SIG-M5 (cell line): ENCODE measurements at places on chromosomes 16 and 17.

DNA sequence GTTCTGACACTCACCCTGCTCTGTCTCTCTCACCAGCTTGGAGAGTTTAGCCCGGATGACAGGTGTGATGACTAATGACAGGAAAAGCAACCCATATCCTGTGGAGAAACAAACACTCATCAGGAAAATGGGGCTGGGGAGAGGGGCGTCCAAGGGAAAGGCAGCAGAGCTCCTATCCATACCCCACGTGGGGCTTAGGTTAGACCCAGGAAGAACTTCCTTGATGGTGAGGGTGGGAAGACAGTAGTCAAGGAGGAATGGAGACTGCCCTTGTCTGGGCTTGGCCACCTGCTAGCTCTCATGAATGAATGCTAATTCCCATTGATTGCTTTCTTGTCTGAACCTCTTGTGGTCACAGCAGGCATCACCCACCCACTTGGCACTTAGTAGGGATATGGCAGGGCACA is 3.8 kb downstream of the SLC46A1 start:
- DNase-seq, result no peak

DNA sequence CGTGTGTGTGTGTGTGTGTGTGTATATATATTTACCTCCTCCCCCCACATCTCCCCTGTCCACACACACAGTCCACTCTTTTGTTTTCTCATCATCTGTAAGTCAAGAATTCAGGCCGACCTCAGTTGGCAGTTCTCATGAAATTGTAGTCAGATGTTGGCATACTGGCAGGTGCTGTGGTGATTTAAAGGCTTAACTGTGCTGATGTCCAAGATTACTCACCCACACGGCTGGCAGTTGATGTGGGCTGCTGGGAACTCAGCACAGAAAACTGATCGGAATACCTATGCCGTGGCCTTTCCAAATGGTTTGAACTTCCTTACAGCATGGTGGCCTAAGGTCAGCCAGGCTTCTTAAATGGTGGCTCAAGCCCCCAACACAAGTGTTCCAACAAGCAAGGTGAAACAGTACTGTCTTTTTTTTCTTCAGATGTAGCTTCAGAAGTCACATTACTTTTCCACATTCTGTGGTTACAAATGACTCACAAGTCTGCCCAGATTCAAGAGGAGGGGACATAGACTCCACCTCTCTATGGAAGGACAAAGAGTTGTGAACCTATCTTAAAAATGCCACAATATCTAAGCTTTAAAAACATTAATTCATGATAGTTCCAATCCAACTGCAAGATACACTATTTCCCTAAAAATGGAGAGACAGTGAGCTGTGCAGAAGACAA is 198.5 kb upstream of the HS3ST4 start:
- no peak for DNase-seq

DNA sequence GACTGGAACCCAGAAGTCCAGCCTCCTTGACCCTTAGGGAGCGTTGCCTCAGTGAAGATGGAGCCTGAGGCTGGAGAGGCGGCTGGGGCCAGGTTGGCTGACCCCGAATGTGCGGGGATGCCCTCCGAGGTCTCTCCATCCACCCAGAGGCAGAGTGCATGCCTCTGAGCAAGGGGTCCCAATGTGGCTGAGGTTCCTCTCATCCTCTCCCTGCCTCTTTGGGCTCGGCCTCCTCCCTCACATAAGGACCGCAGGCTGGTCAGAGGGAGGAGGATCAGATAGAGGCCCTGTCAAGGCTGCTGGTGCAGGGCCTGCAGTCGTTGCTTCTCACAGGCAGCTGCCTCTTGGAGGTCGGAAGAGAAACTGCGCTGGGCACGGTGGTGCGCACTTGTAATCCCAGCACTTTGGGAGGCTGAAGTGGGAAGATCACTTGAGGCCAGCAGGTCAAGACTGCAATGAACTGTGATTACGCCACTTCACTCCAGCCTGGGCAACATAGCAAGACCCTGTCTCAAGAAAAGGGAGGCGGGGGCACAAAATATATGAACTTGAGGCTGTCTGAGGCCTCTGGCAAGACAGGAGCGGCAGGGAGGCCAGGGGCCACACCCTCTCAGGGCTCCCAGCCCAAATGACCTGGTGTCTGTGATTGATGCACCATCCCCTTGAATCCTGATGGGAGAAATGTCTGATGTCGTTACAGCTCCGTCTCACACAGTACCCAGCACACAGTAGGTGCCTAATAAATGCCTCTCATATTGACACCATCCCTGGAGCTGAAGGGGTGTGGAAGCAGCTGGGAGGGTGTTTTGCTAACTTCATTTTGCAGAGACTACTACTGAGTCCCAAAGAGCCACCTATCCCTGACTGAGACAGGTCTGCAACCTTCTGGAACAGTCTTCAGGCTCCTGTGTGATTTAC is 220.1 kb upstream of the GSE1 start:
- no peak for DNase-seq

DNA sequence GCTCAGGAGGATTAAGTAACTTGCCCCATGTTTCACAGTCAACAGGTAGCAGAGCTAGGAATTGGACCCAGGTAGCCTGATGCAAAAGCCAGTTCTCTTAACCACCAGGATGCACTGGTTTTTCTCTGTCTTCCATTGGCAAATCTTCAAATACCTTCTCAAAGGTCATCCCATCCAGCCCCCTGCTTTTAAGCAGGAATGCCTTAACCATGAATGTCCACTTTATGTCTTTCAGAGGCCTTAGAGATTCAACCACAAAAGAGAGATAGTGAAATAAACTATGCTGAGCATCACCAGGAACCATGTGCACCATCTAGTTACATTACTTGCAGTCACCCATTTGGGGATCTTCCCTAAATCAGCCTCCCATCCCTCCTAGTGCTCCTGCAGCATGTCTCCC is 94.3 kb downstream of the C17orf67 start:
- DNase-seq, result no peak

- no peak for DNase-seq
Measured at GRCh38 chr17:71505200-71505599, 615.6 kb upstream of the SOX9 start.

GRCh38 chr16:50884066-50884860 is 142.4 kb downstream of the CYLD start:
- DNase-seq, result no peak

DNA sequence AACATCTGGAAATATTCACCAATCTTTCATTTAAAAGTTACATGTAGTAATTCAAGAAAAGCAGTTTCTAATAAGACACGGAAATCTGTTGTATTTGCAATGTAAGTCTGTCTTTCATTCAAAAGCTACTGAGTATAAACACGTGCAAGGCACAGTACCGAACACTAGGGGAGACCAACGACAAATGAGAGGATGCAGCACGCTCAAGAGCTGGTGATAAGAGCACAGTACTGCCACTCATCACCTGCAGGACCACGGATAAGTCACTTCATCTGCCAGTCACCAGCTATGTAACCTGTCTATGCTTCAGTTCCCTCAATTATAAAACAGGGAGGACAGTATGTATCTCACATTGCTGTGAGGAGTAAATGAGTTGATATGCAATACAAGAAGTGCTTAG is 67.1 kb downstream of the CLEC18A start:
- DNase-seq, result no peak

- no peak for DNase-seq
Measured at GRCh38 chr16:73251608-73252007, 203.7 kb upstream of the ZFHX3 start.

DNA sequence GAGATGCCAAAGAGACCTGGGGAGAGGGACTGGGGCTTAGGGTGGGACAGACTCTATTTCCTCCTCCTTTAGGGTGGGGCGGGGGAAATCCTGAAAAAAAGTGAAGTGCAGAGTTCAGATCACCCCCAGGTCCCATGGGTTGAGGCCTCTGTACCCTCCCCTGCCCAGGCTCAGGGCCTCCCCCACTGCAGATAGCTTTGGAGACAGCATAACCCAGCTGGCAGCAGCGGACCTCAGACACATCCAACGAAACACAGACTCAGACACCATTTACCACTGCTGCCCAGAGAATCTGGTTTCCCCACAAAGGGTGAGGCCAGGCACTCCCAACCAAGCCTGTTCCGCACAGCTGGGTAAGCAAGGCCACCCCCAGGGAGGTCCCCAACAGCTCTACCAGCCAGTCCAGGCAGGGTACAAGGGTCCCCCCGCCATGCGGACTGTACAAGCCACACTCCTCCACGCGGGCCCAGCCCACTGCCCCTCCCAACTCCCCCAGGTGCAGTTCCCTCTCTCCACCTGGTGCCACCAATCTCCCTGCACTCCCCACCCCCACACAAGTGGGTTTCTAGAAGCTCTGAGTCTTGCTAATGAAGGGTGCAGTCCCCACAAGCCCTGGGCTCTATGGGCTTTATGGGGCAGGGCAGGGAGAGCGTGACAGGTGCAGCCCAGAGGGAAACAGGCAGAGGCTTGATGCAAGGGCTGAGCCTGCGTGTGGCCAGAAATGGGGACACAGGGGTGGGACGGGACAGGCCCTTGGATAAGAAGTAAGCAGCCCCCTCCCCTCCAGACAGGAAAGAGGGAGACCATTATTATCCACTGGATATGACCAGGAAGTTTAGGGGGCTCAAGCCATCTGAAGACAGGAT is 8.9 kb downstream of the RHBDF2 start:
- DNase-seq, result no peak

DNA sequence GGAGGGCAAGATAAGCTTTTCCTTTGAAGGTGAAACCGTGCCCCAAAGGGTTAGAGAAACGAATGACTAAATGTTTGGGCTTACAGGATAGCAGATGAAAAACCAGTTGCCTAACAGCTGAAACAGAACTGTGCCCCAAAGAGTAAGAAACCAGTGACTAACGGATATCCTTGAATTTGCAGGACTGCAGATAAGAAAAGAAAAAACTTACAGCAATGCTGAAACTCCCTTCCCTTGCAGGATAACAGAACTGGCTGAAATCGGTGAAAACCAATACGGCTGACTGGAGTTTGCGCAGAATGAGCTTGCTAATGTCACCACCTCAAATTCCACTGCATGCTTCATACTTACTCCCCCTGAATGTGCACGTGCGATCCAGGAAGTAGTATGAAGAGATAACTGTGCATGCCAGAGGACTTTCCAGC is 175.2 kb upstream of the NLRP1 start:
- no peak for DNase-seq

- no peak for DNase-seq
Measured at GRCh38 chr16:66923247-66923731, 2.0 kb downstream of the RRAD start.

DNA sequence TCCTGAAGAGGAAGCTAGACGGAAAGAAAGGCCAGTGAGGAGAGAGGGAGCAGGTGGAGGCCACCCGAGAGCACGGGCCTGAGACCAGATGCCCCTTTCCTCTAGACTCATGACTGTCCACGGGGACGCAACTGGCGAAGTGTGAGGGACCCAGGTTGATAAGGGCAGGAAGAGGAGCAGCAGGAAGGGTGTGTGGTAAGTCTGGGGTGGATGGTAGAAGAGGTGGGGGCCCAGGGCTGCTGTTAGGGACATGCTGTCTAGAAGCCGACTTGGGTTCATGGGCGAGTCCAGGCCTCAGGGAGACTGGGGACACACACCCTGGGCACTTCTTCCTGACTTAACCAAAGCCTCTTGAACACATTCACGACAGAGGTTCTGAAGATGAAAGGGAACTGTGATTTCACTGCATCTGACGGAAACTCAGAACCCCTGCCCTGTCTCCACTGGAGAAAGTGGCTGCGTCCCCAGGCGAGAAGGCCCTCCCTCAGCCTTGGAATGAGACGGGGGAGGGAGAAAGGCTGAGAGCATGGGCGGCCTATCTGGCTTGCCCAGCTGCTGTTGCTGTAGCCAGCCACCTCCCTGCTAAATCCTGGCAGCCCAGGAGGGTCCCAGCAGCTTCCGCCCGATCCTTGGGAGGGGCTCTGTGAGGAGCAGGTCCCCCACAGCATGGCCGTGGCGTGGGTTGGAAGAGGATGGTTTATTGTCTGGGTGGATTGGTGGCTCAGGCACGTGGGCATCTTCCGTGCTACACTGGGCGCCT is 6.0 kb downstream of the HIC1 start:
- DNase-seq, result no peak

- DNase-seq, result no peak
Measured at GRCh38 chr17:2841606-2842005, 45.4 kb downstream of the RAP1GAP2 start.

- no peak for DNase-seq
Measured at GRCh38 chr17:6204203-6204722, 134.1 kb downstream of the WSCD1 start.

GRCh38 chr17:6994666-6995256 is 1.1 kb upstream of the ALOX12 start:
- no peak for DNase-seq

DNA sequence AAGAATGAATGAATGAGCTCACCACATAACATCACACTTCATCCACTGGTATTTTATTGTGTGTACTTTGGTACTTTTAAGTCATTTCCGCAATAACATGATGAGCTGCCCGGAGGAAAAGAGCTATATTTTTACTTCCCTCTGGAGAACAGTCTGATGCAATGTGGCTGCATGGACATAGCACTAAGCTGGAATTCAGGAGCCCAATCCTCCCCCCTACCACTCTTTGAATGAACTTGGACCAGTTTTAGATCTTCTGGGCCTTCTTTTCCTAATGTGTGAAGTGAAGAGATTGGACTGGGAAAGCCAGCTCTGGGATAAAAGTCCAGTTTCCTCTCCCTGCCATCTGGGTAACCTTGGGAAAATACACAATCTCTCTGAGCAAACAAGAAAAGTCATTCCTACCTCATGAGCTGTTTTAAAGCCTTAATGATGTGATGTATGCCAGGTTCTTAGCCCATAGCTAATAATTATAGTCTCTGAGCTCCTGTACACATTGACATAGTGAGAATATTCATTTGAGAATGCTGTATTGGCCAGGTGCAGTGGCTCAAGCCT is 79.3 kb downstream of the ABCC12 start:
- no peak for DNase-seq

DNA sequence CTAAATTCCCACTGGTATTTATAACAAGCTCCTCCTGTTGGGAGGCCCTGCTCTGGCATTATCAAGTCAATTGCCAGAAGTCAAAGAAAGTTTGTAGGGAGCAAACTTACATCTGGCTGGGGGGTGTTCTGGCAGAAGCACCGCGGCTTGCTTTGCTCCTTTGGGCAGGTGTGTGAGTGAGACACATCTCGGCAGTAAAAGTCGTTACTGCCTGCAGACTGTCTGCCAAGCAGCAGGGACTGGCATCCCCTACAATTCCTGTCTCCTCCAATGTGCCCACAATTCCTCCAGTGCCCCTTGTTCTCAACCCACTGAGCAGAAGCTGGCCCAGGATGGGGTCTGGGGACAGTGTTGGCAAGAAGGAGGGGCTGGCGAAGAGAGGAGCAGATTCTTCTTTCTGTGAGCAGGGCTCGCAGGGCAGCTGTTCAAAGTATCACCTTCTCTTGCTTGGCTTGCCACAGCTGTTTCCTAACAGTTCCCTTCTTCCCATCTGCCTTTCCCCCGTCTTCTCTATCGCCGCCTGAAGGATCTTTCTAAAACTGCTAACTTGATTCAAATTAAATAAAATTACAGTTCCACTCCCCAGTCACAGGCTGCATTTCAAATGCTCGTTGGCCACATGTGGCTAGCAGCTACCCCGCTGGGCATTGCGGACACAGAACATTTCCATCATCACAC is 30.2 kb downstream of the SPACA3 start:
- DNase-seq, result no peak

DNA sequence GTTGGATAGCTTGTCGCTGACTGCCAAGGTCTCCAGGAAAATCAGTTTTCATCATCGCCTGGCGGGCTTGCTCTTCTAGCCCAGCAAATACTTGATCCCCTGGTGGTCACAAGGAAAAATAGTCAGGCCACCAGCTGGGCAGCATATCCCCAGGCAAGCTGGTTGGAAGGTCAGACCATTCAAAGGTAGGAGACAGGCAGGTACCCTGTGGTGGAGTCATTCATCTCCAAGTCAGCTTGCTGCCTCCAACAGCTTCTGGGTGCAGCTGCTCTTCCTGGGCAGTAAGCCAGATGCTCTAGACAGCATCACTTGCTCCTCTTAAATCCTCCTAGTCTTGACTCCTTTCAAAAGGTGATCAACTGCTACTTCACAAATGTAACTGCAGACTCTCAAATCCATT is 16.0 kb downstream of the ZNF821 start:
- DNase-seq, result no peak
